ENCODE measurements at places on chromosomes 16 and 17.

DNA sequence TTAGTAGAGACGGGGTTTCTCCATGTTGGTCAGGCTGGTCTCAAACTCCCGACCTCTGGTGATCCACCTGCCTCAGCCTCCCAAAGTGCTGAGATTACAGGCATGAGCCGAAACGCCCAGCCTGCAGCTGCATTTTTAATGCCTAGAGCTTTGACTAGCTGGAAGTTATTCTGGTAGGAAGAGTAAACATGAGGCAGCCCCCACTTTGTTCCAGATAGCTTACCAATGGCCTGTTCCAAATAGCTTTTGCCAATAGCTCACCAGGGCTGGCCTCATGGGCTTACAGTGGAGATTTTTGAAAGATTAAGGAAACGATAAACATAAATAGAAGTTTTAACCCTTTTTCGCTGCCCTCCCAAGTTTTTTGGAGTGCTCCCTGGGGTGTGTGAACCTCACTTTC is 9.8 kb downstream of the TRPV2 start:
- no peak for DNase-seq

DNA sequence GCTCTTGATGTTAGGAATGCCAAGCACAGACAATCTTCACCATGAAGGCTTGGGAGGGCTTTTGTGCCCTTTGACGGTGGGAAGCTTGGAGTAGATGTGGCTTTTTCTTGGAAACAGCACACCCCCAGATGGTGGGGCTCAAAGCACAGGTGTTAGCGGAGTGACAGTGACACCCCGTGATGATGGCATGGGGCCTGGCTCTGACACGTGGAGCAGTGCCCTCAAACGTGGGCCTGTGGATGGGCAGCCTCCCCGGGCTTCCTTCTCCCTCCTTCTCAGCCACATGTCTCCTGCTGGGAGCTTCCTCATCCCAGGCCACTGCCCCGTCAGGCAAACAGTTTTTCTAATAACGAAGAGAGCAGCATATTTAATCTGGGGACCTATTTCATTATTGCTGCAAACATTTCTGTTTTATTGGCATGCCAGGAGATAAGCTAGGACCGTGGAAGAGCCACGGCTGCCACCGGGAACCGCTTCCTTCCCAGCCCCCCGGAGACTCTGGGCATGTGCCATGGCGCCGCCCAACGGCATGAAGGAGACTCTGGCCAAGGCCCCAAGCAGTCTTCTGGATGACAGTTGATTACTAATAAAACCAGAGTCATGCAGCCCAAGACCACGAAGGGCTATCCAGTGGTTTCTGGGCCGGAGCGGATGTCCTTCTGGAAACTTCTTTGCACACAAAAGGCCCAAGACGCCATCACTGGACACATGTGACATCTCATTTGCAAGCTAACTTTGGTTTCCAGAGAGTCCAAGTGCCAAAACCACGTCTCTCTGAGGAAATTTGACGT is 280.3 kb upstream of the FOXF1 start:
- no peak for DNase-seq

DNA sequence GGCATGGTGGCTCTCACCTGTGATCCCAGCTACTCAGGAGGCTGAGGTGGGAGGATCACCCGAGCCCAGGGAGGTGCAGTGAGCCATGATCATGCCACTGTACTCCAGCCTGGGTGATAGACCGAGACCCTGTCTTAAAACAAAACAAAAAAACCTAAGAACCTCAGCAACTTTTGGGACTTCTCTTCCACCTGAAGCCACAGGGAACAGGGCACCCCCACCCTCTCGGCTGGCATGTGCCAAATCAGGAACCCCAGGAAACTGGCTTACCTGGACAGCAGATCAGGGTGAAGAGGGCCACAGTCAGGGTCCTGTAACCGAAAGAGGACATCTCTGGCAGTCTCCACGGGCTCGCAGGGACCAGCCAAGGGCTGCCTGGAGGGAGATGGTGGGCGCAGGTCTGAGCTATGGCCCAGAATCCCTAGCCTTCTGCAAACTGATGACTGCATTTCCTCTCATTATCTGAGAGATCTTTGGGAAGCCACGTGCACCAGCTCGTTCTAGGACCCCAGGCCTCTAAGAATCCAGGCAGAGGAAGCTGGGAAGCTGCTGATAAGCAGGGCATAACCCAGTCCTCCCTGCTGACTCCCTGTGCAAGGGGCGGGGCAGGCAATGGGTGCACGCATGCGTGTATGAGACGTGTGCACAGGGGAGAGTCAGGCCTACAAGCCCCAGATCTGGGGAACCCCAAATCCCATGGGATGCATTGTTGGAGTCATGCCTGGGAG is 8.4 kb downstream of the PRR29 start:
- DNase-seq: no peak

GRCh38 chr17:1487939-1488825 is 4.3 kb downstream of the MYO1C start:
- peak; percentile 33 for DNase-seq

- DNase-seq: no peak
These were observed 47.9 kb downstream of the CACNG1 start for GRCh38 chr17:67092291-67092690.

DNA sequence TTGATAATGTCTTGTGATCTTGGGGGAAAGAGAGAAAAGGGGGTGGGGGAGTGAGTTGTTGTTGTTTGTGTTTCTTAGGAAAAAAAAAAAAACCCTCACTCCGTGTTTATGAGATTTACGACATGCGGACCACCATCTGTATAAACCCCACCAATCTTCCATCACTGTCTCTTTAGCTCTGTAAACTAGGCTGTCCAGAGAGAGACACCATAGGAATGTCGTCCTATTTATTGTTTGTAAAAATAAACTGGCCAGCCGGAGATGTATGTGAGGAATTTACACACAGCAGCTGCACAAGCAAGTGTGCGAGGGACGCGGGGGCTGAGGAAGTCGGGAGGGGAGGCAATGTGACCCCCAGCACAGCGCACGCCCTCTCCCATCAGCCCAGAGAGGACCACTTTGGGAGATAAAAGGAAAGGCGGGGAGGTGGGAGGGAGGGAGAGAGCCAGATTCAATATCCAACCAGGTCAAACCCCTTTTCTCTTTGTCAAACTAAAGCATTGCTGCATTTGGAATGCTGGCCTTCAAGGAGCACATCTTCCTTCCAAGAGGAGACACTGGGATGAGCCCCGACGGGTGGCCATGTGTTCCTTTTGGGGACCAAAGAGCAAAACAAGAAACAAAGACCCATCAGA is 136.2 kb upstream of the SALL1 start:
- no peak for DNase-seq

- no peak for DNase-seq
These were observed 5.5 kb downstream of the VPS4A start for GRCh38 chr16:69316595-69317034.

- DNase-seq: no peak
These were observed 39.2 kb upstream of the ADCY7 start for GRCh38 chr16:50227120-50227519.

DNA sequence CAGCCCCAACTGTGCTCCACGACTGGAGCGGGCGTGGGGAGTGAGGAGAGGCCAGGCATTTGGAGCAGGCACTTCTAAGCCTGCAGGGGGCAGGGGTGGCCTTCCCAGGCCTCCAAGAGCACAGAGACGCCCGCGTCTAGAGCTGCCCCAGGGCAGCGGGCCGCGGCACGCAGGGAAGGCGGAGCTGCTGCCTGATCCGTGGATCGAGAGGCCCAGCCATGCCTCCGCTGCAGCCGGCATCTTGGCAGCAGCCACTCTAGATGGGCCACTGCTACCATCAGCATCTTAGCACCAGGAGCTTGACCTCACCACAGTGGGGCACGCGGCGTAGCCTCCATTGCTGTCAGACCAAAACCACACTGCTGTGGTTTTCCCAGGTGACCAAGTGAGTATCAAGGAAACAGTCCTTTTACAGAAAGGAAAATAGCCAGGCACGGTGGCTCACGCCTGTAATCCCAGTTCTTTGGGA is 20.4 kb upstream of the WDR45B start:
- DNase-seq: peak; percentile 26

- no peak for DNase-seq
These were observed 16.7 kb upstream of the KPNB1 start for GRCh38 chr17:47632991-47633390.

- DNase-seq: no peak
These were observed 51.5 kb downstream of the GPRC5B start for GRCh38 chr16:19833176-19833575.

GRCh38 chr17:31307640-31308039 is 6.2 kb downstream of the EVI2B start:
- no peak for DNase-seq

DNA sequence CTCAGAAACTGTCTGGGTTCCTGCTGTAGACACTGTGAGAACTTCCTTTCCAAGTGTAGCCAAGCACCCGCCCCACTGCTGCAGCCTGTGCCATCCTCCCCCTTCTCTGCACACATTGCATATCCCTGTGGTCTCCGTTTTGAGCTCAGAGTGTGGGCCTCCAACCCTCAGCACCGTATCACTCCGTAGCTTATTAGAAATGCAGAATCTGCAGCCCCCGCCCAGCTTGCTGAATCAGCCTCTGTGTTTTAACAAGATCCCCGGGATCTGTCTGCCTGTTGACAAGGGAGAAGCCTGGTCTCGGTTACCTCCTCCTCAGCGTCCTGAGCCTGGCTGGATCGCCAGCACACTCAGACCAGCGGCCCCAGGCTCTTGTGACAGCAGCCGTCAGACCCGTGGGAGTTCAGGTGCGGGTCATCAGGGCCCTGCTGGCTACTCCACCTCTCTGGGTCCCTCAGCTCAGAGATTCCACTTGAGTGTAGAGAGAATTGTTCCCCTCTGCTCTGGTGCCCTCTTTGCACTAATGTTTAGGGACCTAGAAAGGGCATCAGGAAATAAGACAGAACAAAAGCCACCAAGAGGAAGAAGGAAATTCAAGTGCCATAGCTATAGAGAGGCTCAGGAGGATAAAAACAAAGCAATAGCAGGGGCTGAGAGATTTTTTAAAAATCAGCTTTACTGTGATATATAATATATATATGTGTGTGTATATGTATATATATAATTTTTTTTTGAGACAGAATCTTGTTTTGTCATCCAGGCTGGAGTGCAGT is 92.3 kb downstream of the PITPNC1 start:
- no peak for DNase-seq

DNA sequence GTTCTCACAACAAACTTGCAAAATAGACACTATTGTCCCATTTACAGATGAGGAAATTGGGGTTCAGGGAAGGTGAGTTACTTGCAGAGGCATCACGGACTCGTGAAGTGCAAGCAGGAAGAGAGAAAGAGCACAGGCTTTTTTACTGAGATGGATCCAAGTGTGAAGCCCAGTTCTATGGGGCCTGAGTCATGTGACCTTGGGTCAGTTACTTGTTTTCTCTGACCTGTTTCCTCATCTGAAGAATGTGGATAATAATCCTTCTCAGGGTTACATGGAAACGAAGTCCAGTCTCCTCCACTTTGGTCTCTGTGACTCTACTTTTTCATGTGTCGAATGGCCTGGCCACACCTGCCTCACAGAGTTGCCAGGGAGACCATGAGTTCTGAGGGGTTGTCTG is 134.4 kb downstream of the SPACA3 start:
- DNase-seq: no peak

GRCh38 chr17:12342161-12342560 is 321.5 kb downstream of the MAP2K4 start:
- no peak for DNase-seq

DNA sequence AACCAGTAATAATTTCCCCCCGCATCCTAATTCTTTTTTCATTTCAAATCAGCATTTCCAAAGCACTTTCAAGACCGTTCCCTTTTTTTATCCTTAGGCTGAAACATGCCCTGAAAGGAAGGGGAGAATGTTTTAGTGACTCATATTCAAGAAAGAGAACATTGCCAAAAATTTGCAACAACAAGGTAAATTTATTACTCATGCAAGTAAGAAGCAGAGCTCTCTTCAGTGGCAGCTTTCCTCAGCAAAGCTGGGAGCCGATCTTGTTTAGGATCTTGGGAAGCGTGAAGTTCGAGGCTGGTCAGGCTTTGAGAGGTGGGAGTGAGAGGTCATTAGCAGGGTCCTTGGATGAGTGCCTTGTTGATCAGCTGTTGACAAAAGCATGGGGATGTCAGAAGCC is 129.5 kb downstream of the PRKCA start:
- DNase-seq: no peak

DNA sequence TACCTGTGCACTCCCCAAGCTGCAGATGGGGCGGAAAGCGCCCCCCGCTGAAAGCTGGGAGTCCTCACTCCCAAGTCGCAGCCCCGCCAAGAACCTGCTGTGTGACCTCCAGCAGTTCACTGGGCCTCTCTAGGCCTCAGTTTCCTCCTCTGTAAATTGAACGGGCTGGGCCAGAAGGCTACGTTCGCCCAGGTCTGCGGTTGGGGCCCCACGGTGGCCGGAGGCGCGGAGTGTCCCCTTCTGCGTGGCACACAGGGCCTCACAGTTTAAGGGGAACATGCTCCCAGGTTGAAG is 628 bp downstream of the GALK1 start:
- DNase-seq: no peak

DNA sequence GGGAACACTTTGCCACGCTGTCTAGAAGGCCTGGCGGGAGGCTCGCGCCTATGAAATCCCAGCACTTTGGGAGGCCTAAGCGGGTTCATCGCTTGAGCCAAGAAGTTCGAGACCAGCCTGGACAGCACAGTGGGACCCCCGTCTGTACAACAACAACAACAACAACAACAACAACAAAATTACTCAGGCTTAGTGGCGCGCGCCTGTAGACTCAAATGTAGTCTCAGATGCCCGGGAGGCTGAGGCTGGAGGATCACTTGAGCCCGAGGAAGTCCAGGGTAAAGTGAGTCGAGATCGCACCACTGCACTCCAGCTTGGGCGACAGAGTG is 297 bp upstream of the SLFN13 start:
- no peak for DNase-seq

DNA sequence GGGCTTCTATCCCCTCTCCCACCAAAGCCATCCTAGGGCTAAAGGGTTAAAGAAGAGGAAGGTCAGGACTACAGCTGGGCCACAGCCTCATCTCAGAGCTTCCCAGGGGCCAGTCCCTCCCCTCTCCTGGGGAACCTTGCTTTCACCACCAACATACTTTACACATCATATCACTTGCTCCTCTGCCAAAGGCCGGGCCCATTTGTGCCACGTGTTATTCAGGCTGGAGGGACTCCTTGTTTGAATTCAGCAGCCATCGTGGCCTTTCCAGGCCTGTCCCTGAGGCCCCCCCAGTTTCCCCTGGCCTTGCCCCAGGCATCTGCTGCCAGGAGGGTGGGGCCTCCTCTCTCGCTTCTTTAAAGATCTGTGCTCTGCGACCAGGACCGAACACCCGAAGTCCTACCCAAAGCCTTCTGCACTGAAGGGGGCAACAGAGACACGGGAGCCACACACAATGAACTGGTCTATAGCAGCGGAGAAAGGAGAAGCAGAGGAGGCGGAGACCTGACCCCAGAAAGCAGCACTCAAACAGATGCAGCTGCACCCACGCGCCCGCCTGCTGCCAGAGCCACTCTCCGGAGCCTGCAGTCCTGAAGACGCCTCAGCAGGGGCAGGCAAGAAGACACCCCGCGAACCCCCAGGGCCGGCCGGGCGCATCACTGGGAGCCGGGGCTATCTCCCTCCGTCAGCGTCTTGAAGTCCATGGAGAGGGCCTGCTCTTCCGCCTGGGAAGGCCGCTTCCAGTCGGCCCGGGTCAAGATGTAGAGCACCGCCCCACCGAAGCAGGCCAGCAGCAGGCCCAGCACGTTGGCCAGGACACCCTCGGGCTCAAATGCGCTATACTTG is 12.1 kb downstream of the CYB561 start:
- DNase-seq: no peak

GRCh38 chr17:44408786-44409185 is 19.3 kb upstream of the ITGA2B start:
- DNase-seq: no peak

- DNase-seq: no peak
These were observed 310.6 kb downstream of the MAP2K6 start for GRCh38 chr17:69725146-69725545.

GRCh38 chr17:3847165-3847670 is 1.2 kb upstream of the NCBP3 start:
- no peak for DNase-seq

- no peak for DNase-seq
These were observed 29.1 kb upstream of the SHCBP1 start for GRCh38 chr16:46650254-46650623.

Data from stimulated activated naive CD4-positive, alpha-beta T cell (primary cell).